ENCODE measurements at places on chromosomes 7 and 10. TPM values are rescaled to one million over a fixed set of nuclear protein-coding genes. Genes with fewer than 3 reads are reported as not detected.
A peak's percentile ranks its signal among the peaks of the same experiment; 100 is the strongest.

GRCh38 chr7:117087639-117088396, 134.5 kb downstream of the ST7 start:
- H3K4me3 ChIP-seq, result no peak overlapping the region
- DNase-seq, result no peak
- H3K36me3 ChIP-seq, result no peaks in the 10 kb centered on the region
- H3K27me3 ChIP-seq, result no peaks in the 10 kb centered on the region

DNA sequence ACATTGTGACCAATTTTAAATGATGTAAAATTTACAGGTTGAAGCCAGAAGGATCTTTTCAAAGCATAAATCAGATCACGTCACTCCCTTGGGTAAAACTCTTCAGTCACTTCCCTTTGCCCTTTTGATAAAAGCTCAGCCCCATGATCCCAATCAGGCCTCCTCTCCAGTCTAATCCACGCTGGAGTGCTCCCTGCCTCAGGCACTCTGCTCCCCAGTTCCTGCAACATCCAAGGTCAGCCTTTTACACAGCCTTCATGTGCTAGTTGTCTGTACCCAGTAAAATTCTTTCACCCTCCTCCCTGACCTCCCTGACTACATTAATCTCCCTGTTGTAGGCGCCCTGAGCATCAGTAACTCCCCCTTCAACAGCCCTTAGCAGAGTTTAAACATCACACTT, 14.1 kb downstream of the ELMO1 start:
- no peaks in the 10 kb centered on the region for H3K27me3 ChIP-seq
- peak overlapping the region; percentile 67 for H3K27ac ChIP-seq

DNA sequence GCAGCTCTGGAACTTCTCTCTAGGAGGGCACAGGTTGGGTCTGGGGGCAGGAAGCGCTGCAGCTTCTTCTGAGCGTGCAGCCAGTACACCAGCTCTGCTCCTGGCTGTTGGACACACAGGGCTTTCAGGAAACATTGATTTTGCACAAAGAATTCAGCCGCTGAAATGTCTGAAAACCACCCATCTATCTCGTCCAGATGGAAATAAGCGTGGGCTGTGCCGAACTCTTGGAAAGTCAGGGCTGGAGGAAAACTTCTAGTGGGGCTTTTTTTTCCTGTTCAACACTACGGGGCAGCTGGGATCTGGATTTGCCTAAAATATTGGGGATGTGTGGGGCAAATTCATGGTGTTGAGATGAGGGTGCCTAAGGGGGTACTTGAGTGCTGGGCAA, 31.2 kb downstream of the PALD1 start:
- no peak for DNase-seq
- no peaks in the 10 kb centered on the region for H3K27me3 ChIP-seq
- no peak overlapping the region for H3K4me3 ChIP-seq
- H3K36me3 ChIP-seq, result no peaks in the 10 kb centered on the region
- no peak overlapping the region for H3K27ac ChIP-seq

DNA sequence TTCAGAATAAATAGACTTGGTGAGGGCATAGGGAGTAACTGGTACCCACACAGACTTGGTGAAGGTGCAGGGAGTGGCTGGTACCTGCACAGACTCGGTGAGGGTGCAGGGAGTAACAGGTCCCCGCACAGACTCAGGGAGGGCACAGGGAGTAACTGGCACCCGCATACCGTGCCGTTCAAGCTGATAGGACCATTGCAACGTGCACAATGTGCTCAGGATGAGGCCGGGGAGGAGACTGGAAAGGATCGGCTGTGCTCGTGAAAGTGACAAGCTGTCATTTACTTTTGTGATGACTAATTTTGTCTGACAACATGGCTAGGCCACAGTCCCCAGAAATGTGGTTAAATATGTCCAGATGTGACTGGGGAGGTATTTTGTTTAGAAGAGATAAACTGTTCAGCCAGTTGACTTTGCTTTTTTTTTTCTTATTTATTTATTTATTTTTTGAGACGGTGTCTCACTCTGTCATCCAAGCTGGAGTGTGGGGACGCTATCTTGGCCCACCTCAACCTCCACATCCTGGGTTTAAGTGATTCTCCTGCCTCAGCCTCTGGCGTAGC, 76.2 kb upstream of the NMT2 start:
- no peaks in the 10 kb centered on the region for H3K36me3 ChIP-seq
- H3K4me3 ChIP-seq, result no peak overlapping the region
- no peaks in the 10 kb centered on the region for H3K4me1 ChIP-seq
- H3K27ac ChIP-seq, result no peak overlapping the region
- DNase-seq, result no peak
- no peaks in the 10 kb centered on the region for H3K27me3 ChIP-seq

Gene LMOD2
- not detected for total RNA-seq

Data from right lobe of liver (tissue), 6 donors.